ENCODE measurements at places on chromosomes 5 and 9.

- DNase-seq, result no peak
Measured at GRCh38 chr5:170104710-170105109, 987 bp upstream of the FOXI1 start.

GRCh38 chr5:83827111-83827557, 106.5 kb upstream of the HAPLN1 start:
- no peak for DNase-seq

- DNase-seq, result no peak
Measured at GRCh38 chr5:29054282-29054681, 2015.9 kb upstream of the CDH9 start.

DNA sequence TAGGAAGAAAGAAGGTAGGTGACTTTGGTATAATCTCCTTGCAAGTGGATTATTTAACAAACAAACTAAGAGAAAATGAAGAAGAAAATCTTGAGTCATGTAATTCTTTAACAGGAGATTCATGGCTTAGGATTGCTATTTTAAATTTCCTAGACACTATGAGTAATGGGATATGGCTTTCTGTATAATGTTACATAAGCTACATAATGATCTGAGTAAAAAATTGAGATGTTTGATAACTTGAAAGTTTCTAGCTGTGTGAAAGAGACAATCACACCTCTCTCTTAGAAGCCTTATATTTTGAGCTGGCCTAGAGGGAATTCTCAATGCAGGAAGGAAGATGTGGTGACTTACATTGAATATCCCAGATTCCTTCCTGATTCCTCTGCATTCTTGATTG, 92.5 kb downstream of the CDH9 start:
- no peak for DNase-seq

GRCh38 chr5:132653716-132654115, 4.3 kb upstream of the IL13 start:
- no peak for DNase-seq

- no peak for DNase-seq
Measured at GRCh38 chr5:107337281-107337680, 333.5 kb downstream of the EFNA5 start.

DNA sequence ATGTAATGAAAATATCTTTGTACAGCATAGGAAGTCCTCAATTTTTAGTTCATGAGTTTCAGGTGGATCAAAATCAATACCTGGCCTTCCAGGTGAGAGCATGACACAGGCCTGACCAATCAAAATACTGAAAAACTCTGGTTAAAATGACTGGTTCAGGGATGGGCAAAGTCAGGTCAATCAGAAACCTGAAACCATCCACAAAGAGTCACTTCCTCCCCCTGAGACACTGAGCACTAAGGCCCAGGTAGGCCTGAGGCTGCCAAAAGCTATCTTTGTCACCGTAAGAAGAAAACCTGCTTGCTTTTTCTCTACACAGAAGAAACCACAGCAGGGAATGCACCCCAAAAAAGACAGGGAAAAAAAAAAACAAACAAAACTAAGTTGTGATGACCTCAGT, 444.8 kb downstream of the TLR4 start:
- peak; percentile 11 for DNase-seq

DNA sequence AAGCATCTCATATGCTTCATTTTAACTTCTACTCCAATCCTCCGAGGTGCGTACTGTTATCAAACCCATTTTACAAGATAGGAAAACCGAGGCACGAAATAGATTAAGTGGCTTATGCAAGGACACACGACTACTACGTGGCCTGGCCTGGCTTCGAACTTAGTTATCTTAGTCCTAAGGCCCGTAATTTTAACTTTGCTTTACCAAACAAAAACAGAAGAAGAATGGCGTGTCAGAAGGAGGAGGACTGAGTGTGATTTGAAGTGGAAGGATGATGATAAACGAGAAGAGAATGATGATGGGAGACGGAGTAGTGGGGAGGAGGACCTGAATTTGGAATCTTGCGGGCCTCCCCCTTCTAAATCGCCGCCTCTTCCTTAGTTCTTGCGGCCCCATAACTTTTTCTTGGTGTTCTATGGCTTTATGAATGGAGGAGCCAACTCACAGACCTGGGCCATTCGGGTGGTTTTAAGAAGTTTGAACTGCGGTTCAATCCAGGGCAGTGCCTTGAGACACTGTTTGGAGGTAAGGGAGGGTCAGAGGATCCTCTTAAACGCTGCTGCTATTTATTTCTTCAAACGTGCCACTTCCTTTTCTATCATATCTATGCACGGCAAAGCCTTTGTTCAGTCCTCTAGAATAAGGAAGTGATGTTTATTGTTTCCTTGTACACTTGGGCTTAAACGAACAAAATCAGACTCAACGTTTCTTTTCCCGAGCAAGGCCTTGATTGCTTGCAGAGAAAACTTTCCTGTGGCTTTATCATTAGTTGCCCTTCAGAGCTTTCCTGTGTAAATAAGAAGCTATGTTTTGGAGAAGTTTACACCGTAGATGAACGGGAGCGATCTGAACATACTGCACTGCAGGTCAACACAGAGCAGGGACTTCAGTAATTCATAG, 795 bp downstream of the CNOT8 start:
- DNase-seq, result peak; percentile 35

DNA sequence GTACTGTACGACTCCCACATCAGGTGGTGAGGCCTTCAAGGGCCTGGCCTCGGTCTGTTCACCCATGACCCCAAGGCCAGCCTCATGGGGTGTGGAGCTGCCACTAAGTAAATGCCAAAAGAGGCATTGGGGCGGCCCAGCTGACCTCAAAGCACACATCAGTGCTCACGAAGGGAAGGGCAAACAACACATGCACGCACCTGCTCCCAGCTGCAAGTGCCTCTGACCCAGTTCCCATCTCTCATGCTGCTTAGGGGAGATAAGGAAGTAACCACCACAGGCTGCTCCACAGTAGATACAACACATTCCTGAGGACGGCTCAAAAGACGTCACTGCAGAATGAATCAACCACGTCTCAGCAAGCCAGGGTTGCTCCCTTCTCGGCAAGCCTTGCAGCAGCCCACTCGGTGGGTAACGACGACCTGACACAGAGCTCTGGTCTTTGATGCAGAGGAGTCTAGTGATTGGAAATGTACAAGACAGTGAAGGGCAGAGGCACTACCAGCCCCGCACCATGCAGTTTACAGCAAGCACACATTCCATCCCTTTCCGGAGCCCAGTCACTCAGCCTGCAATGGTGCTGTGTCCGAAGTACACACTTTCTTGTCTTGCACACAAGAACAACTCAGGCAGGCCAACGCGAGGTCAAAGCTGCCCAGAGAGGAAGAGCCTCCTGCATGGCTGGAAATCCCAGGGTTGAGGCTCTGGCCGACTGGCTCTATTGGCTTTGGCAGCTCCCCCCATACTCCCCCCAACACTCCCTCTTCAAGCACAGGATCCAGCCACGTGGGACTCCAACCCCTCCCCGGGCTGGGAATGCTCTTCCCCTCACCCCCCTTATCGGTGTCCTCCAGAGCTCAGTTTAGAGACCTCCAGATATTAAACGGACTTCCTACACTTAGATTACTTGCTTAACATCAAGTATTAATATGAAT, 31.8 kb downstream of the FABP6 start:
- DNase-seq, result no peak

GRCh38 chr5:89946916-89947315, 462.6 kb downstream of the CETN3 start:
- no peak for DNase-seq

DNA sequence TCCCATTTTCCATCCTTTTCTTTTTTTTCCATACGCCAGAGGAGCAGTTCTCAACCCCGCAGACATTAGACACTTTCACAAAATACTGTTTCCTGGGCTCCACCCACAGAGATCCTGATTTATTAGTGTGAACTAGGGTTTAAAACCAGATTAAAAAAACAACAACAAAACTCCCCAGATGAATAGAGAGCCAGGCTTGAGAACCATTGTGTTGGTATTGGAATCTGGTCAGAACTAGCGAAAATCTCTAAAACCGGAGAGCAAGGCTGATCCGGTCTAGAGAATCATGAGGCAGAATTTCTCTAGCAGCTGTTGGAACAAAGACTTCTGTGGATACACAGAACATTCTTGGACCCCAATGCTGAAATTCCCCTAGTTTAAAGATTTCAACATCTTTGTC, 173.0 kb downstream of the PCSK1 start:
- DNase-seq, result no peak

DNA sequence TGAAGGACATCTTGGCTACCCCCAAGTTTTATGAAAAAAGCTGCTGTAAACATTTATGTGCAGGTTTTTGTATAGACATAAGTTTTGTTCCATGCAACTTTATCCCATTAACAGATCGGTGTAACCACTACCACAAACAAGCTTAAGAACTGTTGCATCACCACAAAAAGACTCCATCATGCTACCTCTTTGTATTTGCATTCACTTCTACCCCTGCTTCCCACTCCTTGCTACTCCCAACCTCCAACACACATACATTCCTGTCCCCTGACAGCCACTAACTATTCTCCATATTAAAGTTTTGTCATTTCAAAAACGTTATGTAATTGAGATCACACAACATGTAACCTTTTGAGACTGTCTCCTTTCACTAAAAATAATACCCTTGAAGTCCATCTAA, 57.8 kb upstream of the LHFPL2 start:
- no peak for DNase-seq

Measured in RPMI8226 (cell line).